ENCODE measurements at places on chromosomes 2 and 18. TPM values are rescaled to one million over a fixed set of nuclear protein-coding genes. Genes with fewer than 3 reads are reported as not detected.

The FZD7 gene
- 6.4 TPM for total RNA-seq

The CAPN14 gene
- 0.03 TPM for total RNA-seq

The ITPRIPL1 gene
- not detected for total RNA-seq

The CGREF1 gene
- total RNA-seq: 7.8 TPM

The HSPD1 gene
- total RNA-seq: 614 TPM

The ITM2C gene
- total RNA-seq: 79.2 TPM

The AKAIN1 gene
- not detected for total RNA-seq

The MFSD2B gene
- total RNA-seq: 0.62 TPM

The DPP4 gene
- total RNA-seq: 0.56 TPM

The COL3A1 gene
- total RNA-seq: 0.09 TPM

The ACTG2 gene
- 0.23 TPM for total RNA-seq
